ENCODE measurements at places on chromosomes 4 and X.

DNA sequence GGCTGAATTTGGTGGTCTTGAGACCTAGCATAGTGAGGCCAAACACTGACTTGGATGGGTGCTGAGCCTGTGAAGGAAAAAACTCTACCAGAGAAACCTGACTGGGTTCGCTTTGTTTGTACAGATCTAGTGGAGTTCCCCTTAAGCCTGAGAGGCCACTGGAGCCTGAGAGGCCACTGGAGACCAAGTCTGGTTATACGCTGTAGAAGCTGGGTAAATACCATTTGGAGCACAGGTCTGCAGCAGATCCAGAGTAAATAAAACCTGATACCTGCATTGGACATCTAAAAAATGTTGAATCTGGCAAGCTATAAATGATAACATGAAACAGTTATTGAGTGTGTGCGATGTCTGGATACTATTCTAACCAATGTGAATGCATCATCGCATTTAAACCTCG, 104.3 kb upstream of the IGSF1 start:
- no peak for DNase-seq

- no peak for DNase-seq
Observed at GRCh38 chr4:13449590-13449989, 34.5 kb downstream of the RAB28 start.

- no peak for DNase-seq
Observed at GRCh38 chr4:143391261-143391660, 54.6 kb downstream of the GAB1 start.

DNA sequence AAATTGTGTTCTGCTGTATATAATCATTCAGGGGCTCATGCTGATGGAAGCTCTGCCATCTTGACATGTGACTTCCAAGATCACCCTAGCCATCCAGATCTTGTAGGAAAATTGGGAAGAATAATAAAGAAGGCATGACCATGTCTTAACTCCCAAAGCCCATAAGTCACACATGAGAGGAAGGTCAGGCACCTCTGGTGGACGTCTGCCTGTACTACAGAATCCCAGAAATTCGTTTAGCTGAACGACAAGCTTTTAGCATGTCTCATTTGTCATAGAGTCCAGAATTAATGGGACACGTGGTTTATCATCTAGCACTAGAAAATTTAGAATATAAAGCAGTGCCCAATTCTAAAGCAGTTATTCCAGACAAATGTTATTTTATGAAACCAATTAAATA, 212.7 kb downstream of the CENPC start:
- DNase-seq, result no peak

DNA sequence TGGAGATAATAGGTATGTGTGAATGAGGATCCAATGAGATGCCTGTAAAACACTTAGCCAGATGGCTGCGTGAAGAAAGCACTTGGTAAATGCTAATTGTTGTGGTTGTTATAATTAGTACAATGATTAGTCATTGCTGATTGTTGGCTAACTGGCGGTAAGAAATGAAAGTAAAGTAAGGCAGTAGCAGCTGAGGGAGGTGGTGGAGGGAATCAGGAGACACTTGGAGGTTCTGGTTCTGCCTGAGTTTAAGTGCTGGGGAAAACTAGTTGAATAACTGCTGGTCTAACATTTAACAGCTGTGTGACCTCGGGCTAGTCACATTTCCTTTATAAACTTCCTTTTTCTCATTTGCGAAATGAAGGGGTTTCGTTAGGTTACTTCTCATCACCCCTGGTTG, 30.9 kb downstream of the CD38 start:
- no peak for DNase-seq

DNA sequence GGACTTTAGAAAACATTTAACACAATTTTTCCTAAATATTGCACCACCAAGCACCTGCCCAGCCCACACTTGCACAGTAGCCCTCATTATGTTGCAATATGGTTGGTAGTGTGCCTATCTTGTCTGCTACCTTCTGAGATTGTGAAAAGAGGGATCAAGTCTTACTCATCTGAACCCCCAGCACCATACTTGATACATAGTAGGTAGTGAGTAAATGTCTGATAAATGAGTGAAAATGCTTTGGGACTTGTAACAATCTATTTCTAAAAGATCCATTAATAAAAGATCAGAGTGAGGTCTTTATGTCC, 118.4 kb upstream of the MED14 start:
- DNase-seq, result no peak

GRCh38 chr4:126223784-126224407, 909.1 kb downstream of the FAT4 start:
- DNase-seq, result no peak

DNA sequence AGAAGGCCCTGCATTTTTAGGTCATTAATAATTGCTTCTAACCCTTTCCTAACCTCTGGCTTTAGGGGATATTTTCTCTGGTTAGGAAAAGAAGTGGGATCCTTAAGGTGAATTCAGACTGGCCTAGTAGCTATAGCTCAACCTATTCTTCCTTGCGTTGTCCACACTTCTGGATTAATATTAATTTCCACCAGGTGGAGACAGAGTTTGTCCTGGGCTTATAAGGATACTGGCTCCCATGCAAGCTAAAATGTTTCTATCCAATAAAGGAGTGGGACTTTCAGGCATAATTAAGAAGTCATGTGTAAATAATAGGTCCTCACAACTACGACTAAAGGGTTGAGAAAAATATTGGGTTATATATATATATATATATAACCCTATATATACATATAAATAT, 860.0 kb upstream of the POU3F4 start:
- DNase-seq, result no peak

GRCh38 chr4:108556588-108557200, 63.7 kb upstream of the RPL34 start:
- DNase-seq, result no peak

DNA sequence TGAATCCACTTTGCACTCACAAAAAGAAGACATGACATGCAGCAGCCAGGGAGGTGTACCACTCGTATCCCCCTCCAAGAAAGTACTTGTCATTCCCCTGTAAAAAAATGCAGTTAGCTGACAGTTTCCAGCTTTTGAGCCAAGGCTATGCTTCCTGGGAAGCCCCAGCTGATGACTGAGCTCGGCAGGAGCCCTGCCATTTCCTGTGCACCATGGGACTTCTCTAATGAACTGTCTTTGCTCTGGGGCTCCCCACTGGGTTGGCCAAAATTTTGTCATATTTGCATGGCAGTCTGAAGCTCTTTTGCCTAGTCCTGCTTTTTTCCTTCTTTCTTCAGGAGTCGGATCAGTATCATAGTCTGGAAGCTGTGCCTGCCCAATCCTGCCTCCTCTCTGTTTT, 104.5 kb upstream of the MAOA start:
- DNase-seq, result no peak

DNA sequence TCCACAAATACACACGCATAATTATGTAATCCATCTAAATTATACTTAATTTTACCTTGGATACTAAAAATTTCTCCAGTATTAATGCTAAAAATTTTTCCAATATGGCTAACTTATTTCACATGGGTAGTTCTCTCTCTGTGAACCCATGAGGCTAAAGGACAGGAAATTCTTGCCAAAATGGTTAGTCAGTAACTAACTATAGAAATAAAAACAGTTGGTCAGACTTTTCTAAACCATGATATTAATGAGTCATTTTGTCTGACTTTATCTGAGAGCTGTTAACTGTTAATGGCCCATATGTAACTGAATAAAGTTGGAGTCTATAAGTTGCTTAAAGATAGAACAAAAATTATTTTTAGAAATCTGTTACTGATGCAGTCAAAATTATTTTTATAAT, 549.4 kb downstream of the TLL1 start:
- DNase-seq, result no peak
